Activated CD8-positive, alpha-beta memory T cell treated with anti-CD3 and anti-CD28 coated beads for 4 hours (primary cell): ENCODE measurements at places on chromosomes 3 and 15.

DNA sequence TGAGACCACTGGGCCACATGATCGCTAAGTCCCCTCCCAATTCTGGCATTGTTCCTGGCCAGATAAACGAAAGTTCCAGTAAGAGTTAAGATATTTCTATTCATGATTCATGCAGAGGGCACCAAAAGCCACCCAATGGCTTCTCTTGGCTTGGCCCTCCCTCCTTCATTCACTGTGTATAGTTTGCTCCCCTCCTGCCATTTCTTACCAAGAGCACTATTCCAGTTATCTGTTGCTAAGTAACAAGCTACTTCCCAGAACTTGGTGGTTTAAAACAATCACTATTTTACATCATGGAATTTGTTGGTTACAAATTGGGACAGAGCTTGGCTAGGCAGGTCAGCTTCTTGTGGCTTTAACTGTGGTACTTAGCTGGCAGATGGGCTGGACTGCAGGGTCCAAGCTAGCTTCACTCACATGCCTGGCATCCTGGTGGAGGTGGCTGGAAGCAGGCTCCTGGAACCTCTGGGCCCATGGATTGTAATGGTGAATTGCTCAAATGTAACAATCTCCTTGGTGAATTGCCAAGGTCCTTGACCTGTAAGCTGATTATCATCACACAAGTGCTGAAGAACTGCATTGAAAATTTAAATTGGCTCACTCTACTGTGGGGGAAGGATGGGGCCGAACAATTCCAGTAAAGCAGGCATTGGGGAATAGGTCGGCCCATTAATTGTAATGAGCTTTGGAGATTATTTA is 16.6 kb downstream of the EAF1 start:
- DNase-seq: no peak

GRCh38 chr15:59158701-59159034 is 48.0 kb upstream of the LDHAL6B start:
- no peak for DNase-seq

- DNase-seq: no peak
Observed at GRCh38 chr3:138384531-138384930, 36.2 kb downstream of the MRAS start.

GRCh38 chr3:106115557-106115956 is 246.7 kb upstream of the CBLB start:
- no peak for DNase-seq

DNA sequence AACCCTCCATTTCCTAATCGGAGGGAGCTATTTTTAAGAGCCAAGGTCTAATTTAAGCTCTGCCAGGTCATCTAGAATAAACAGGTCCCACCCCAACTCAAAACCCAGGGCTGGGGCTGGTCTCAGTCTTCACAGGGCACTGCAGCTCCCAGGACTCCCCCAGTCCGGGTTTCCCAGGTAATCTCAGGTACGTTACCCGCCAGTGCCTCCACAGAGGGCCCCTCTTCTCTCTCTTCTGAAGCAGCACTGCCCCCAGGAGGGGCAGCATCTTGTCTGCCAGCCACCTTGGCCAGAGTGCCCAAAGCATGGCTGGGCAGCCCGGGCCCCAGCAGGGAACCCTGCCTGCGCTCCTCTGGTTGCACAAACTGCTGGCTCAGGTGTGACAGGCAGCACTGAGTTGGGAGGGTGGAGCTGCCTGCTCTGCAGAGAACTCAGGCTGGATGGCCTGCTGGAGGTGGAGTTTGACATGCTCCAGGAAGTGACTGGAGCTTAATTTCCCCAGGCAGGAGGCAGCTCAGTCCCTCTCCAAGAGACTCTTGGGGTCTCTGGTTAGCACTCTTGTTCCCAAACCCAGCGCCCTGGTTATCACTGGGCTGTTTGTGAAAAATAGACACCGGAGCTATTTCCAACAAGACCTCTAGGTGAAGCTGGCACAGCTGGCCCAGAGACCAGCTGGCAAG is at the start of gene PLA2G4F:
PLA2G4F (minus strand) TSS at position 394 of the 680 bp plus-strand sequence; CDS start at position 307, 87 bp downstream.
- no peak for DNase-seq

- DNase-seq: no peak
Observed at GRCh38 chr3:169478566-169479313, 184.8 kb downstream of the MECOM start.

- DNase-seq: no peak
Observed at GRCh38 chr3:123376451-123377242, 72.2 kb downstream of the ADCY5 start.

DNA sequence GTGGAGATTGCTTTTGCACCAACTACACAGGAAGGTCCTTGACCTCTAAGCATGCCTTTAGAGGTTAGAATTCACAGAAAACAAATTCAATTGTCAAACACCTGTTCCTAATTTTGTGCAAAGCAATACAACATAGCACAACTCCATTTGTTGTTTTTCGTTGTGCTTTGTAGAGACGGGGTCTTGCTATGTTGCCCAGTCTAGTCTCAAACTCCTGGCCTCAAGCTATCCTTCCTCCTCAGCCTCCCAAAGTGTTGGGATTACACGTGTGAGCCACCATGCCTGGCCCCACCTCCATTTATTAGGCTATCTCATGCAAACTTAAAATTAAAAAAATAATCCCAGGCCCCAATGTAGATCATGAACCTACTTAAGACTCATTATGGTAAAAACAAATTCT is 6.0 kb downstream of the NCBP2 start:
- DNase-seq: no peak

DNA sequence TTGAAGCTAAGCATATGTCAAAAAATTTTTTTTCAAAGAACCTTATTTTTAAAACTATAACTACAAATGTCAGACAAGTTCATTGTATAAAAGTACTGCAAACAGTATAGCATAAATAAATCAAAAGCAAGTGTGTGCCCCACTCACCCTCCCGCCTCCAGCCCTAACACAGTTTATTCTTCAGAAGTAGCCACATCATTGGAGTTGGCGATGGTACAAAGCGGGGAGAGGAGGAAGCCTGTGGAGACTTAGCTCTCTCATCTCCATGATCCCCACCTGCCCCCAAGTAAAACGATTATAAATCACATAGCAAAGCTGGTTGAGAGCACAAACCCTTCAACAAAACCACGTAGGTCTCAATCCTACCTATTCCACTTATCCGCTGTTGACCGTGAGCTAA is 33.6 kb downstream of the FOXP1 start:
- no peak for DNase-seq

DNA sequence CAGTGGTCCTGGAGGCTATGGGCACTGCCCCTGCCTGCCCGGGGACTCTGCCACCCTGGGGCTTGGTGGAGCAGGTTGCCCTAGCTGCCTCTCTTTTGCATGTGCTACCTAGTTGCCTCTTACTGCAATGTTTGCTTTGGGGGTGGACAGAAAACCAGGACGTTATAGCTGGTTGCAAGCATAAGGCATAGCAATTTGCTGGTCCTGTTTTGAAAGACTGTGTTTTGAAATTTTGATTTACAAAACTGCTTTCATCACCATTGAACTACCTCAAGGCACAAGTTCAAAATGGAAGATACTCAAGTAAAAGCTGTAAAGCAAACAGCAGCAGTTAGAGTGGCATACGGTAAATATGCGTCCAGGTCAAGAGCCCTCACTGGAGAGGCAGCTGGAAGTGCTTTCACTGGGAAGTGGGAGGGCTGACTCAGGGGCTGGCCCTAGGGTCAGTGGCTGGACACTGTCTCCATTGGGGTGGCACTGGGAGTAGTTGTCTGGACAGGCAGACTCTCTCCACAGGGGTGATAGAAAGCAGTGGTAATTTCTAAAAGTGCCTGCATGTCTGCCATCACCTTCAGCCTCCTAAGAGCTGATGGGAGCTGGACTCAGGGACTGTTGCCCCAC is 138.1 kb downstream of the CHDH start:
- no peak for DNase-seq

- no peak for DNase-seq
Observed at GRCh38 chr3:1531981-1532380, 439.2 kb downstream of the CNTN6 start.

DNA sequence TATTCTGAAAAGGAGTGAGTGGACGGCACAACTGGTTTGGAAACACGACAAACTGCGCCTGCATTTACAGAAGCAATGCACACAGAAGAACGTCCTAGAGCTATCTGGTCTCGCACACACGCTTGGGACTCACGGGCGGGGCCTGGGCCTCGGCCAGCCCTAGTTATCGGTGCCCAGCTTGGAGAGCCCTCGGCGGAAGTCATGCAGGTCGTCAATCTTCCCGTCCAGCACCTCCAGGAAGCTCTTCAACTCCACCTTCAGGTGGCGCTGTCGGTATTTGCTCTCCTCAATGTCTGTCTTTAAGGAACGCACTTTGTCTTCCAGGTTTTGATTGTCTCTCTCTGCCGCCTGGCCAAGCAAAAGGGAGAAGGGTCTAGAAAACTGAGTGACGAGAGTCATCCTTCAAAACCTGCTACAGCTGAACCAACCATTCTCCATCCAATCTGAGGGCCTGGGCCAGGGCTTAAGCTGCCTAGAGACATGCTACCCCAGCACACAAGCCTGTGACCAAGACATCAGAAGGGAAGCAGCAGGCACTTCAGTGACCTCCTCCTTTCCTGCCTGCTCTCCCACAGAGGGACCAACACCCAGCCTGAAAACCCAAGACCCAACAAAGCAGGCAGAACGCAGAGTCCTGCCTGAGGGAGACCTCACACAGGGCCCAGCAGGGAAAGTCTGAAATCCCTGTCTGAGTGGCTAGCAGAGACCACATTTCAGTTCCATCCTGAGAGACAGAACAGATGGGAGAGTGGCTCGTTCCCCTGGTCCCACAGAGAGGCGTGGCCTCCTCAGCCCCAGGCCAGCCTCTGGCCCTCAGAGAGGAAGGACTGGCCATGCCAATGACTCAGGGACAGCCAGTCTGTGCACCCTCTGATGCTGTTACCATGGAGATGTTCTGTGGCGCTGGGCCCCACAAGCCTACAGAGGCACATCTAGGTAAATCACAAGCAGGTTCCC is 40.4 kb downstream of the WHAMM start:
- no peak for DNase-seq

GRCh38 chr3:6985848-6986247 is 124.9 kb downstream of the GRM7 start:
- no peak for DNase-seq

GRCh38 chr3:42349765-42350594 is 60.4 kb downstream of the LYZL4 start:
- no peak for DNase-seq

DNA sequence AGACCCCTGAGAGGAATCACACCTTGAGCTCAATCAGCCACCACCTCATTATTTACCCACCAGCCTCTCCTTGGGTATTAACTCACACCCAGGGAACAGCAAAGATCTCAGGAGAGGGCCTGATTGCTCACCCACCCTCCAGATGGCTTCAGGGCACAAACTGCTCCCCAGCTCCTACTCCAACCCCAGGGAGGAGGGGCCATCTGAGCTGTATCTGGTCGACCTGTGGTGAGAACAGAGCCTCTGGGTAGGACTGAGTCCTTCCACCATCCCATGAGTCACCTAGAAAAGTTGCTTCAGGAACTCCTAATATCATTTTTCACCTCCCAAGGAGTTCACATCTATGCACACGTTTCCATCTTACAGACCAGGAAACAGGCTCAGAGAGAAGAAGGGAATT is 44.8 kb upstream of the HES1 start:
- no peak for DNase-seq

- no peak for DNase-seq
Observed at GRCh38 chr15:39591141-39591895, 10.4 kb downstream of the THBS1 start.

- DNase-seq: no peak
Observed at GRCh38 chr3:23501201-23501802, 298.2 kb downstream of the UBE2E2 start.

DNA sequence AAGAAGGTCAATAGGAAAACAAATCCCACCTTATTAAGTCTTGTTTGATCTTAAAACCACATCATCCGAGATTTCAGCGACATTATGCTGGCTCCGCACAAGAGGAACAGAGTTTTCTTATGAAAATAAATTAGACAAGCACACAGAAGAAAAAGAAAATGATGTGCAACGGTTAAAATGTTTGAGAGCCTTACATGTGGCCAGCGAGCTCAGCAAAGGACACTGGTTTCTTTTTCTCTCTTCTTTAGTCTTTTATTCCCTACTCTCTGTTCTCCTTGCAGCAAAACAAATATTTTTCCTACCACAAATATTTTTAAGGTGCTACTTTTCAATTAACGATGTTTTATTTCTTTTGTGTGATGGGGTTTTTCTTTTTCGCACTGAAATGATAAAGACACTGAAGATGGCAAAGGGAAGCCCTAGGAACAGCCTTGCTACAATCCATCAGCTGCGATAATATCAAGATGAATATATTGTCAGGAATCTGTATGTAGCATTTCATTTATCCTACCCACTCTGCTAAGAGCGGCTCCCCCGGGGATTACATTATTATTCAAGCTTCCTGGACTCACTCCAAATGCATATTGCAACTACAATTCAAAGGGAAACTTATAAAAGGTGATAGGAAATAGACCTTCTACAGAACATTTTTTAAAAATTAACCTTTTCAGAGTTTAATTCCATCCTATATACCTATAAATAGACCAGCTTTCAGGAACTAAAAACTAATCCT is 72.9 kb downstream of the ANXA2 start:
- DNase-seq: no peak

DNA sequence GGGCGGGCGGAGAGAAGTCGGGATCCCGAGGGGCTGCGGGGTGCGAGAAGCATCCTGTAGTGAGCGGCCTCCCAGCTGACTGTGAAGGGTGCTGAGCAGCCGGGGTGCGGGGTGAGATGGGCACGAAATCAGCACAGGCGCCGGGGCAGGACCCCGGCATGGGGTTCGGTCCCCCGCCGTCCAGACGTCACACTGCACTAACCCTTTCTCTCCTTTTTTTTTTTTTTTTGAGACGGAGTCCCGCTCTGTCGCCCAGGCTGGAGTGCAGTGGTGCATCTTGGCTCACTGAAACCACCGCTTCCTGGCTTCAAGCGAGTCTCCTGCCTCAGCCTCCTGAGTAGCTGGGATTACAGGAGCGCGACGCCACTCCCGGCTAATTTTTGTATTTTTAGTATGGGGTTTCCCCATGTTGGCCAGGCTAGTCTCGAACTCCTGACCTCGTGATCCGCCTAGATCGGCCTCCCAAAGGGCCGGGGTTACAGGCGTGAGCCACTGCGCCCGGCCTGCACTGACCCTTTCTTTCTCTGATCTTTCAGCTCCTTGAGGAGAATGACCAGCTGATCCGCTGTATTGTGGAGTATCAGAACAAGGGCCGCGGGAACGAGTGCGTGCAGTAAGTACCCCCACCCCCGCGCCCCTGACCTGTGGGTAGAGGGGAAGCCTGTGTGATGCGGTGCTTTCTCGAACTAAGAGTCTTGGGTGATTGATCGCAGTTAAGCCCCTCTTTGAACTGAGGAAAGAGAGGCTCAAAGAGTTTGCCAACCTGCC is 513 bp downstream of the SS18L2 start:
- DNase-seq: no peak

GRCh38 chr3:159840703-159841299 is 147.8 kb upstream of the IL12A start:
- no peak for DNase-seq
